ENCODE measurements at places on chromosomes 4 and X.

DNA sequence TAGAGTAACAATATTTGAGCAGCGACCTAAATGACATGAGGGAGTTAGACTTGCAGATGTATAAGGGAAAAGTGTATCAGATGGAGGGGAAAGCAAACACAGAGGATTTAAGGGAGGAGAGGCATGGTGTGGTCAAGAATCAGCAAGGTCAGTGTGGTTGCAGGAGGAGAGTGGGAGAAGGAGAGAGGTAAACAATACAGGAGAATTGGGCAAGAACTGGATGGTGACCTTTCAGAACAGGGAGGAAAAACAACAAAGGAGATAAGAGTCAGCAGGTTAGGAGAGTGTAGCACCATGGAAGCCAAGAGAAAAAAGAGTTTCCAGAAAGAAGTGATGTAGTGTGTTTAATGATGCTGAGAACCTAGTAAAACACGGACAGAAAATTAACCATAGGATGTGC lies 178.5 kb downstream of the PAPSS1 start:
- DNase-seq: no peak

DNA sequence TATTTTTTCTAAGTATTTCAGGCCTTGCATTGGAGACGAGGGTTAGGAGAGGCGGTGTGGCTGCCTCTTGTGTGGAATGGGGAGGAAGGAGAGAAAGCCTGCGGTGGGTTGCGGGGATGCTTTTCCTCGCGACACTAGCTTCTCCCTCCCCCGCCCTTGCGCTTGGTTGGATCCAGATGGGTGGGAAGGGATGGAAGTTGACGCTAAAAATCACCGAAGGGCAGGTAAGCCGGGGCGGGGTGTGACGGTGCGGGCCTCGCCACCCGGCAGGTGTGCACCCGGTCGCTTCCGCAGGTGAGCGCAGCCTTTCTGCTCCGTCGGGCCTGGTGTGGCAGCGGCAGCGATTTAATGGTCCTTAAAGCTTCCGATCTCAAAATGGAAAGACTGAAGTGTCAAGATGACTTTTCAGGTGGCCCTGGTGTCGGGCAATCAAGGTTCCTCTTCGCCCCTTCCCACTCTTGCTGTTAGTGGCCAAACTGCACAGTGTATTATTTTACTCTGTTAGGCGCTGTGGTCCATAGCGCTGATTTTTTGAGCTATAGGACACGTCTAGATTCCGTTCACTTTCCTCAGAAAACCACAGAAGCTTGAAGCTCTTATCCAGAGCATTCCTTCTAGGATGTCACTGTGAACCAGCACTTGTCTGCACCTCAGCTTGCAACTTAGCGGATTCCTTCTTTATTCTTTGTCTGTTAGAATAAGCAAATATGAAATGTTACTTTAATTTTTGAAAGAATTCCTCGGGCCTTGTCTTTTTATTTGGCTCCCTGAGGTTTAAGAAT lies 765 bp downstream of the ENOPH1 start:
- DNase-seq: no peak

DNA sequence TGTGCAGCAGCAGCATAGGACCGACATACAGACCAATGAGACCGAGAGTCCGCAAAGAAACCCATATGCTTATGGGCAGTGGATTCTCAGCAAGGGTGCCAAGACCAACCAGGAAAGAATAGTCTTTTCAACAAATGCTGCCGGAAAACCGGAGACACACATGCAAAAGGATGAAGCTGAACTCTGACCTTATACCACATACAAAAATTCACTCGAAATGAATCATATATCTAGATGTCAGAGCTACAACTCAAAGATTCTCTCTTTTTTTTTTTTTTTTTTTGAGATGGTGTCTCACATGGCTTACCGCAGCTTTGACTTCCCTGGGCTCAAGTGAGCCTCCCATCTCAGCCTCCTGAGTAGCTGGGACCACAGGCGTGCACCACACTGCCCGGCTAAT lies 16.0 kb upstream of the MXD4 start:
- no peak for DNase-seq

GRCh38 chrX:70046978-70047377 lies 2.8 kb downstream of the AWAT2 start:
- no peak for DNase-seq

DNA sequence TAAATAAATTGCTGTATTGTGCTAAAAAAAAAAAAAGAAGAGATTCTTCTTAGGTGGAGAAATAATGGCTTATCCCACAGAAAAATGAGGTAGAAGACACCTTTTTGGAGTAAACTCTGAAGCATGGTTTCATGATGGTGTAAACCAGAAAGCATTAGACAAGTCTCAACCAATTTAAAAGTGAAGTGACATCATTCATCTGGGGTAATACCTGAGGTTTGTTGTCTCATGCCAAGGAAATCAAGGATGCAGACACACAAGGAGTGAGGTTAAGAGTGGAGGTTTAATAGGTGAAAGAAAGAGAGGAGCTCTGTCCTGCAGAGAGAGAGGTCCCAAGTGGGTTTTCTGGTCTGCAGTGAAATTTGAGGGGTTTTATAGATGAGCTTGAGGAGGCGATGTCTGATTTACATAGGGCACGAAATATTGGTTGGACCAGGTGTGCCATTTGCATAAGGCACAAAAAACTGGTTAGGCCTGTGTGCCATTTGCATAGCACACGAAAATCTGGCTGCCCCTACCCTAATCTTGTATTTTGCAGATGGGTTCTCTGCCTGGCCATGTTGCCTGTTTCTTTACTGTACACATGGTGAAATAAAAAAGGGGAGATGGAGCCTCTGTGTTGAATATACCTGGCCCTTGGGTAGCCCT lies 25.0 kb upstream of the CWH43 start:
- no peak for DNase-seq

GRCh38 chr4:67549123-67549522 lies 3.8 kb upstream of the CENPC start:
- DNase-seq: no peak

DNA sequence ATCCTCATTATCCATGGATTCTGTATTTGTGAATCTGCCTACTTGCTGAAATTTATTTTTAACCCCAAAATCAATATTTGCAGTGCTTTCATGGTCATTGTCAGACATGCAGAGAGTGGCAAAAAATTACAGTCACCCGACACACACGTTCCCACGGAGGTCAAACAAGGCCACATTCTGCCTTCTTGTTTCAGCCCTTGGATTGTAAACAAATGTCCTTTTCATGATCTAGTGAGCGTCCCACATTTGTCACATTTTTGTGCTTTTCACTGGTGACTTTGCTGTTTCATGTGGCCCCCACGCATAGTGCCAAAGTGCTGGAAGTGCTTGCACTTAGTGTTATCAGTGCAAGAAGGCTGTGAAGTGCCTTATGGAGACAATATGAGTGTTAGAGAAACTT lies 45.0 kb downstream of the SOD3 start:
- no peak for DNase-seq

DNA sequence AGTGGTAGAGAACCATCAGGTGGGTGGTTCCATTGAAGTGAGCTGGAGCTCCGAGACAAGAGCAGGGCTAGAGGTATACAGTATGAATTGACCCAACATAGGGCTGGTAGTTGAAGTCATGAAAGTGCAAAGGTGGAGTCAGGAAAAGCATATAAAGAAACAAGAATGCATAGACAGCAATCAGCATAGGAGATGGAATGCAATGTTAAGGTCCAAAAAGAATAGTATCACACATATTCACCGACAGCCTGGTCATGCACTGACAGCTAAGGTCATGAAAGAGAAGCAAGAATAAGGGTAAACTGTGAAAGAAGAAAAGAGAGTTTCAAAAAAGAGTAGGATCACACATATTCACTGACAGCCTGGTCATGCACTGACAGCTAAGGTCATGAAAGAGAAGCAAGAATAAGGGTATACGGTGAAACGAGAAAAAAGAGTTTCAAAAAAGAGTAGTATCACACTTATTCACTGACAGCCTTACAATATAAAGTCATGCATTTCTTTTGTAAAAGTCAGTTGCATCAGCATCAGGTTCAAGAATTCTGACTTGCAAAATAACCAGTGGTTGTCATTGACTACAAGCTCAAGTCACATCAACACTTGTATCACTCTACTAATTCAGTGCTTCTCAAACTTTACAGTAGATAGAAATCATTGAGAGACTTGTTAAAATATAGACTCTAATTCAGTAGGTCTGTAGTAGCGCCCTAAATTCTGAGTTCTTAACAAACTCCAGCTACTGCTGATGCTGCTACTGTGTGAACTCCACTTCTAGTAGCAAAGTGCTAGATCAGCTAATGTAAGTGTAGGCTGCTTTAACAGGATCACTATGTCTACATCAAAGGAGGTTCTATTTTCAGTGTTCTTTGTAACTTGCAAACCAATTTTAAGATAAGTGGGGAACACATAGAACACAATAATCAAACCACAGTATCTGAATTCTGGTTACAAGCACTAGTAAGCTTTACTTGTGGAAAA lies 221.9 kb downstream of the PDGFC start:
- no peak for DNase-seq

- DNase-seq: peak; percentile 89
These were observed at the start of gene EDA for GRCh38 chrX:69615779-69616456. Gene EDA (plus strand): TSS chrX:69616113.

DNA sequence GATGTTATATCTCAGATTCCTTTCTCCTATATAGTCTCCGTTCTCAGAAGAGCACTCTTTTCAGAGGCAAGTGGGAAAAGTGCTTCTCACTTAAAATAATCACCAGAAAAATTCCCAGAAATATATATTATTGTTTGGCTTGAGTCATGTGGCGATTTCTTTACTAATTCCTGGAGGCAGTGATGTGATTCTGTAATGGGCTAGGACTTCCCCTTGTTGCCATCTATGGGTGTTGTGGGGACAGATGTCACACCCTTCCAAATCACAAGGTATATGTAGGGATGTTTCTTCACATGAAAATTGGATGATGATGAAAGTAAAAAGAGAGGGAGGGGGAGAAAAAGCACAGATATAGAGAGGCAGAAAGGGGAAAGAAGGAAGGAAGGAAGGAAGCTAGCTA lies 553.4 kb downstream of the PPP4R3C start:
- no peak for DNase-seq

- no peak for DNase-seq
These were observed 204.2 kb upstream of the PDE5A start for GRCh38 chr4:119832776-119833175.

DNA sequence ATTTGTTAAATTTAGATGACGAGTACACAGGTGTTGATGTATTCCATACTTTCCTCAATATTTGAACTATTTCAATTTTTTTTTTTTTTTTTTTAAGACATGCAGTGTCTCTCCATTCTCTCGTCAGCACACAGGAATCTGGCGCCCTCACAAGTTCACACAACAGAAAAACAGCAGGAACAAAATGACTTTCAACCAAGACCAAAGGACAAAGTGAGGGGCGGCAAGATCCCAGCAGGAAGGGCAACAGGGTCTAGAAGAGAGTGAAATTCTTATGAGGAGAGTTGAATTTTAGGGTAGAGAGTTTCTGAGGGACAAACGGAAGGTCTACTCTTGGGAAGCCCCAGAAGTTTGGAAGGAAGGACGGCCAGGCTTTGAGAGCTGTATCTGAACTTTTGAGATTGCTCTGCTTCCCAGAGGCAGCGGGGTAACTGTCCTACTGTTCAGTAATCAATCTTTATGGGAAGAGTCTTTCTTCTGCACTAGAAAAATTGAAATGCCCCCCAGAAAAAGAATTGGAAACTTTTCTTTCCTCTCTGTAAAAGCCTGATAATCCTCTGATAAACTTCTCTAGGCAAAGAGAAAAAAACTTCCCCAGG lies 760.2 kb downstream of the RAB28 start:
- no peak for DNase-seq

- no peak for DNase-seq
These were observed 54.3 kb downstream of the DCTD start for GRCh38 chr4:182862921-182863320.

GRCh38 chr4:67608027-67608426 lies 49.5 kb downstream of the STAP1 start:
- DNase-seq: no peak

GRCh38 chr4:76698141-76698540 lies 199.8 kb downstream of the SOWAHB start:
- DNase-seq: no peak

GRCh38 chrX:87941841-87942240 lies 424.2 kb downstream of the KLHL4 start:
- DNase-seq: no peak

GRCh38 chr4:92231511-92231910 lies 72.3 kb upstream of the GRID2 start:
- DNase-seq: no peak

DNA sequence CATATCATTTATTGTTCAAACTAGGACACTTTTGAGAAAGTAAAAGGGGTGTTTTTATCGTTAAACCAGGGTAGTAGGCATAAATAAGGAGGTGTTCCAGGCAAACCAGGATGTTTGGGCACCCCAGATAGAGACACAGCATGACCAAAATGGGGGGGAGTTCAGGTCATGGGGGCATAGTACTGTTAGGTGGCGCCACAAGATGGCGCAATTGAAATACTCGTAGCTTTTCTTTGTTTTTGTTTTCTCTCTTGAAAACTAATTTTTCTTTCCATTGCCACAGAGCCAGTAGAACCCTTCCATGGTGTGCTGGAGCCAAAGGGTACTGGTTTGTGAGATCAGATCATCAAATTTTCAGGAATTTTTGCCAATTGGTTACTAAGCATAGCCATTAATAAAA lies 283.4 kb downstream of the BCOR start:
- DNase-seq: no peak

DNA sequence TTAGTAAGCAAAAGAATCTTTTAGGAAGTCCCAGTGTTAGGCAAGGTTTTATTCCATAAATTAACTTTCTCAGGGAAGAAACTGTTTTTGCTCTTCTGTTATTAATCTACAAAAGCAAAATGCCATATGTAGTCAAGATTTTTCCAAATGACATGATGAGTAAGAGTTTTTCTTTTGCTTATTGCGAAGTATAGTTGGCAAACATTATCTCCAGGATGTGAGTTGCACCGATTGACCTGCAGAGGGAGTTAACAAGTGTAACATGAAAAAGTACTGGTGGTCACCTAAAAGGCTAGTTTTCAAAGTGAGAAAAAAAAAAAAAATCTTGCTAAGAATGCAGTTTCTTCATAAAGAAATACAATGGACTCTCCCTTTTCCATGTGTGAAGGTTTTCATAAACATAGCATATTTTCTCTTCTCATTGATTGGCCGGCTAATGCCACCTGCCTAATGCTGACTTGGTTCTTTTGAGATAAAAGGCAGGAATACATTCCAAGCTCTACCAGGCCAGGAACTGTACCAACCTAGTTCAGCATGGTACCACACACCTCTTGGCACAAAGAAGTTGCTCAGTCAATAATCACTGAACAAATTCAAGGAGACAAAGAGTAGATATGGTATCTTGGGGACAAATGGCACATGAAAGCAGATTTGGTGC lies 100.2 kb downstream of the LNX1 start:
- DNase-seq: no peak

DNA sequence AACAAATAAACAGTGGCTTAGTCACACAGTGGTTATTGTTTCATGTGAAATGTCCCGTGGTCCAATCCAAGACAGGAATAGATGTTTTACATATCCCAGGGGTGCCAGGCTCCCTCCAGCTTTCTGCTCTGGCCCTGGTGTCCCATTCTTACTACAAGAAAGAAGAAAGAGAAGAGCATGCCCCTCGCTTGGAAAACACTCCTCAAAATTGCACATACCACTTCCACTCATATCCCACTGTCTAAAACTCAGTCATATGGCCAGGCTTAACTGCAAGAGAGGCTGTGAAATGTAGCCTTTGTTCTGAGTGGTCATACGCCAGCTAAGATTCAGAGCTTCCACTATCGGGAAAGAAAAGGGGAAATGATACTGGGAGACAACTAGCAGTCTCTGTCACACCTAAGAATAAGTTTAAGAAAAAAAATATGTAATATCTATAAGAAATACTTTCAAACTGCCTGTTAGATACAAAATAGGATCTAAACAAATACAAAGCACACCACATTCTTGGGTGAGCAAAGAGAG lies 306.8 kb upstream of the FAM241A start:
- DNase-seq: no peak
